ENCODE measurements at places on chromosomes 2 and 18.
A peak's percentile ranks its signal among the peaks of the same experiment; 100 is the strongest.

DNA sequence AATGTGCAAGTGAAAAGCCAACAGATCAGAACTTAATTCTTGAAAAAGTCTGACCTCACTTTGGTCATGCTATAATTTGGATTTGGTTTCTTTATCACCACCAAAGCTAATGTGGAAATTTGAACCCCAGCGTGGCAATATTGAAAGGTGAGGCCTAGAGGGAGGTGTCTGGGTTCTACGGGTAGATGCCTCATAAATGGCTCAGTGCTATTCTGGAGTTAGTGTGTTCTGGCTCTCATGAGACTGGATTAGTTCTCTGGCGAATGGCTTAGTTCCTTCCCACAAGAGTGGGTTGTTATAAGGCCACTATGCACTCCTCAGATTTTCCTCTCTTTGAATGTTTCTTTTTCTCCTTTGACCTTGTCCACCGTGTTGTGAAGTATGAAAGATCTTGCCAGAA lies 22.3 kb downstream of the ORC4 start:
- no peak for DNase-seq

DNA sequence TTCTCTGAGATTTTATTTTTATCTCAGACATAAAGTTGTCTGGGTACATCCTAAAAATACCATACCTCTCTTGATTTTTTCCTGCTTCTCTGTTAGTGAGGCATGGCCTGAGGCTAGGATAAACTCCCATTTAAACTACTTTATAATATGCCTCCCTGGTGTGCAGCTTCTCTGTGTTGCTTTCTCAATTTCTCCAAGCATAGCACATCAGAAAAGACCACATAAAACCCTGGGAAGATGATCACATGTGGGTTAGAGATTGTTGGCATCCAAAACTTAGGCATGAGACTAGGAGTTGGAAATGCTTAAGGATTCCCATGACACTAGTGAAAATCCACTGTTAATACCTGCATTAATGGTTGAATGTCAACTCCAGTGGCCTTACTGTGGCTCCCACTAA lies 254.6 kb downstream of the RND3 start:
- no peak for DNase-seq

DNA sequence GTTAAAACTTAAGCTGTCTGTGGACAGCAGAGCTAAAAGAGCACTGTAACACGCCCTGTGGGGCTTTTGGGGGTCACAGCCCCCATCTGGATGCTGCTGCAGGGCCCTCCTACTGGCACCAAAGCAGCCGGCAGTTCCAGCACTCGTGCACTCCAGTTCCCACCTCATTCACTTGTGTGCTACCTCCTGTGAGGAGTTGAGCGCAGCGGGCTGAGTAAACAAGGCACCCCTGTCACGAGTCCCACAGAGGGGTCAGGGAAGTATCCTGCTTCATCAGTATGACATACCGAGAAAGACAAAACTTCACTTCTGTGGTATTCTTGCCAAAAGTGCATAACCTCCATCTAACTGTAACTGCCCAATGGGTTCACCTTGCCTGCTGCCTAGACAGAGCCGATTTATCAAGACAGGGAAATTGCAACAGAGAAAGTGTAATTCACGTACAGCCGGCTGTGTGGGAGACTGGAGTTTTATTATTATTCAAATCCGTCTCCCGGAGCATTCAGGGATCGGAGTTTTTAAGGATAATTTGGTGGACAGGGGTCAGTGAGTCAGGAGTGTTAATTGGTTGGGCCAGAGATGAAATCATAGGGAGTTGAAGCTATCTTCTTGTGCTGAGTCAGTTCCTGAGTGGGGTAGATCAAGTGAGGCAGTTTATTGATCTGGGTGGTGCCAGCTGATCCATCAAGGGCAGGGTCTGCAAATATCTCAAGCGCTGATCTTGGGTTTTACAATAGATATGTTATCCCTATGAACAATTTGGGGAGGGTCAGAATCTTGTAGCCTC lies 41.6 kb downstream of the TMEM17 start:
- DNase-seq = no peak

- DNase-seq = peak; percentile 45
Observed at GRCh38 chr2:68734688-68735525, at the start of gene ARHGAP25. ARHGAP25 (plus strand) TSS chr2:68734811; CDS start chr2:68735200, 389 bp downstream.

- DNase-seq = no peak
Observed at GRCh38 chr2:162333968-162334367, 10.0 kb upstream of the GCA start.

GRCh38 chr2:143640826-143641225 lies 511.6 kb downstream of the ARHGAP15 start:
- DNase-seq = no peak

GRCh38 chr2:47346107-47346506 lies 56.8 kb upstream of the MSH2 start:
- no peak for DNase-seq

DNA sequence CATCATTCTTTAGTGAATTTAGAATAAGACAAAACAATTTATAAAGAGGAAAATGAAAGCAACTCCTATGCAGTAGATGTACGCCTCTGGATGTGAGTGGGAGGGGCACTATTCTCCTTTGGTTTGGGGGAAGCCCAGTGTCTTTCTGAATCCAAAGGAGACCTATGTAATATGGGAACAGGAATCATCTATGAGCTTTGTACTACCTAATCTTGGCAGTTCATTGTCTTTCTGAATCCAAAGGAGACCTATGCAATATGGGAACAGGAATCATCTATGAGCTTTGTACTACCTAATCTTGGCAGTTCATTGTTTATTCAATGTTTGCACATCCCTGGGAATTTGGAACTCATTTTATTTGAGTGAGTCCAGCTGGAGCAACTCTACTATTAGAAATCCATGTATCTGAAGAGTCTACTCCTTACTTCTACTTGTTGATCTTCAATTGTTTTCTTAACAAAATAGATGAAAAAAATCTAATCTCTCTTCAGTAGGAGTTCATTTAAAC lies 401.1 kb upstream of the LRATD1 start:
- DNase-seq = no peak

DNA sequence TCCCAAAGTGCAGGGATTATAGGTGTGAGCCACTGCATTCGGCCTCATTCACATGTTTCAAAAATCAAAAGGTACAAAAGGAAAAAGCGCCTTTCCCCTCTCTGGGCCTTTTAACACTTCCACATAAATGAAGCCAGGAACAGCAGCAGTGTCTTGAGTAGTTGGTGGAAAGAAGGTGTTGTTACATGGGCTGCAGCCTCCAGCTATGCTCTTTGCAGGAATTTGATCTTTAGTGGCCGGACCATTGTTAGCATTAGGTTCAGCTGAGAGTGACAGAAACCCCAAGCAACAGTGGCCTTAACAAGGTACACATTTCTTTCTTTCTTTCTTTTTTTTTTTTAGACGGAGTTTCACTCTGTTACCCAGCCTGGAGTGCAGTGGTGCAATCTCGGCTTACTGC lies 59.1 kb downstream of the HS6ST1 start:
- DNase-seq = no peak

DNA sequence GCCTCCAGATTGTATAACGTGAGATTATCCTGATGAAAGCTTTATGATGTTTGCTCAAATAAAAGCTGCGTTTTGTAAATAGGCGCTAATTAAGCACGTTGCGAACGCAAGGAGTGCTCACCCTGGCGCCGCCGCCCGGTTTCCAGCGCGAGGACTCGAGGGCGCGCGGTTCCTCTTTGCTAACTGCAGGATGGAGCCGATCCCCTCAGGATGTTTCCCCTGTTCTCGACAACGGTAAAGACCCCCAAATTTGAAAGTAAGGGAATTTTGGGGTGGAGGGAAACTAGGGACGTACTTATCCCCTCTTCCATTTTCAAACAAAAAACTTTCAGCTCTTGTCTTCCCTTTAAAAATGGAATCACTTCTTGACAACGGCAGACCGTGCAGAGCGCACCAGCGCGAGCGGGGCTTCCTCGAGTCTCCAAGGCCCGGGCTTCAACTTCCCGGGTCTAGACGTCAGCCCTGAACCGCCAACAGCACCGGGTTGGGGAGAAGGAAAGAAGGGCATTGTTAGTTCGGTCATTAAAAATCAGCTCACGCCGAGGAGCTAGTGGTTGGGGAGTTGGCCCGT lies 1.1 kb upstream of the GBX2 start:
- no peak for DNase-seq

- no peak for DNase-seq
Observed at GRCh38 chr2:172607379-172607928, 51.6 kb downstream of the PDK1 start.

GRCh38 chr2:88342749-88343148 lies 109.7 kb downstream of the FOXI3 start:
- no peak for DNase-seq

- DNase-seq = no peak
Observed at GRCh38 chr2:2926858-2927175, 450.8 kb downstream of the EIPR1 start.

GRCh38 chr2:241857572-241858121 lies 1.0 kb downstream of the PDCD1 start:
- no peak for DNase-seq

- DNase-seq = no peak
Observed at GRCh38 chr2:213751446-213751845, 467.2 kb downstream of the SPAG16 start.

DNA sequence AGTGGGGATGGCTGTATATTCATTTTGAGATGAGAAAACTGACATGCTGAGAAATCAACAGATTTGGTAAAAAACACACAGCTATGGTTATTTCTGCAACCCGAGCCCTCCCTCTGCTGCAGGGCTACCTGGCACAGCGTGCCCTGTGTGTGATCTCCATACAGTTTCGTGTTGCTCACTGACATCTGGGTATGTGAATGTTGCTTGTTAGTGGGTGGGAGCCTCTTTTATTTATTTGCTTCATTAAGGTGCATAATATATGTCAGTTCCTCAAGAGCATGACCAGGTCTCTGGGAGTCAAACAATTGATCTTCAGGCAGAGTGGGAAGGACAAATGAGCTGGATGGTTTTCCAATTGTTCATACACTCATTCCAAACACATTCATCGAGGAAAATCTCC lies 139.1 kb upstream of the FHL2 start:
- DNase-seq = no peak

GRCh38 chr2:215413484-215413777 lies 22.4 kb downstream of the FN1 start:
- DNase-seq = no peak

DNA sequence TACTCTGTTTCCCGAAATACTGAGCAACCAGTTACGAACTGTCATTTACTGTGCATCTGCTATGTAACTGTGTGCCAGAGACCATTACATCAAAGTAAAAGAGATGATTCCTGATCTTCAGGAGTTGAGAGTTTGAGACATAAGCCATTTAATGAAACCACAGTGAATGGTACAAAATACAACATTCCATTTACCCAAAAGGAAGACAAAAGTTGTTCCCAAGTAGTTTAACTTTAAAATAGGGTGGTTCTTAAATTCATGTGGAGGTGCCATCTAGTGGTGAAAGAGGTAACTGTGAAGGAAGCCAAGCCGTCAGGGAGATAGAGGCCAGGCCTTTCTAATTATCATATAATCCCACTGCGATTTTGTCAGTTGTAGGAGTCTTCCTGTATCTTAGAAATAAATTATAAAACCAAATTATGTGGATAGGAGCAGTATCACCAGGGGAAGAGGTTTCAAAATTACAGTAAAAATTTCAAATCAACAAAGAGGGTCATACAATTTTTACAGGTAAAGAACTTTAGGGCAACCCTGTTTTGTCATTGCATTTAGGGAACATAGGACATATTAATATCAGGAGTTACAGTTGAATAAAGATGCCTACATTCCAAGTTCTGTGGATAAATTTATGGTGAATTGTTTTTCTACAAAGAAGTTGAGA lies 67.7 kb downstream of the EPAS1 start:
- DNase-seq = no peak

DNA sequence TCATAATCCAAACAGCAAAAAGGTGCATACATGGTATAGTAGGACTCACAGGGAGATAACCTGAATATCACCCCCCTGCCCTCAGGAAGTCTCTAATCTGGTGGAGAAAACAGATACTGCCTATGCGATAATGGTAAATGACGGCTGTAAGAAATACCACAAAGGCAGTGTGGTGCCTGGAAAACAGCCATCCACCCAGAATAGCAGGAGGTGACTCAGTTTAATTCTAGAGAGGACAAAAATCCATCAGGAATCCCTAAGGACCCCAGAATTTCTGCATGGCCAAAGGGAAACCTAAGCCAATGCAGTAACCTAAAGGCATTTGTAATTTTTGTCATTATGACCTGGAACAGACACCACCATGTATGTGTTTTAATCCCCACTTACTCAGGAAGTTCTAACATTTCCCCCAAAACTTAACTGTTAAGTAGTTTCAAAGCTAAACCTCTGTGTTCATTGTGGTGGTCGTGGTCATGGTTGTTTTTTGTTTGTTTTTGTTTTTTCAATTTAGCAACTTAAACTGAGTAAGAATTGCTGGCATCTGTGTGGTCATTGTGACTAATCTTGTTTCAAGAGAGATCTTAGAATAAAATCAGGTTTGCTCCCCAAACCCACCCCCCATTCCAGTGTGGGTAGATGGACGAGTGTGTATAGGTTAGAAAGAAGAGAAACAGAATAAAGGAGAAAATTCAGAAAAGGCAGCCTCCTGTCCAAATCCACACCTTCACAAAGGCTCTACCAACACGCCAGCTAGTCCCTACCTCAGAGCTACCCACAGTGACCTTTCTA lies 121.5 kb upstream of the CDCA7 start:
- DNase-seq = no peak

DNA sequence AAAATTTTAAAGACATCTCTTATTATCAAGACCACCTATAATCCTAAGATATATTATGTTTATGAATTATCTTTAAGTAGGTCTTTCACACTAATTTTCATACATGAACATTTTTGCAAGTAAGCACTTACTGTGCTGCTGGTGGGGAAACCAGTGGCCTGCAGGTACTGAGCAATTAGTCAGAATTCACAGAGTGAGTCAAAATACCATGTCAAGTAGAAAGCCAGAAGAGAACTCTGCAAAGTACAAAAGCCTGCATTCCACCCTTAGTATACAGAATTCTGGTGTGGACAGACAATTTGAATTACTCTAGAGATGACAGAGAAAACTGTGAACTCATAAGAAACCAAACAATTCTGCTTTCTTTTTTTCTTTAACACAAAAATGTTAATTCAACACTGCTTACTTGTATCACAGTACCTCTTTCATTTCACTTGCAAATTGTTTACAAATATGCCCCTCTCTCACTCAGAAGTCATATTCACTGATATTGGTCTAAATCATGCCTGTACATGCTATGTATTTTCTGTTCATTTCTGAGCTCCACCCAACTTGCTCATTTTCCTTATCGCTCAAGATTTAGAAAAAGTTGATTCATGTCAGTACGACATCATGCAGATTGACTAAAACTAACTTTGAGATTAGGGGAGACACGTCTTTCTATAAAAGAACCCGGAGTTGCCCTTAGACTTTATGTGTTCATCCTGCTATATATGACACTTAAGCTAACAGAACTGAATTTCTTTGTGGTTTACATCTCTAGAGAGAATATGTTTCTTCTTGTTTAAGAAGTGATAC lies 182.9 kb downstream of the IKZF2 start:
- DNase-seq = no peak
